ENCODE measurements at places on chromosomes 7 and 10.

DNA sequence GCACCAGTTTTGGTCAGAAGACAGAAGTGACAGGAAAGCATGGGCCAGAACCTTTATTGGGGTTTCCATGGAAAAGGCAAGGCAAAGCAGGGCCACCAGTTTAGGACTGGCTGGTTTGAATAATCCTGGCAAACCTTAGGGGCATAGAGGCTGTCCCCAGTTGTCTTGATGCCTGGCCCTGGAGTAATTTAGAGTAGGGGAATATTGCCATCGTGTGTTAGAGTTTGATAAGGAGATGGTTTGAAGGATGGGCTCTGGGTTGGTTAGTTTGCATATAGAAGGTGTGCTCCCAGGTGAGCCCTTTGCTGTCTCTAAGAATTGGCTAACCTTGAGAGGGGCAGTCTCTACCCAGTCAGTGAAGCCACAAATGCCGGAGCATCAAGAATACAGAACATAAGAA lies 79.6 kb downstream of the ZNF777 start:
- no peak for DNase-seq

DNA sequence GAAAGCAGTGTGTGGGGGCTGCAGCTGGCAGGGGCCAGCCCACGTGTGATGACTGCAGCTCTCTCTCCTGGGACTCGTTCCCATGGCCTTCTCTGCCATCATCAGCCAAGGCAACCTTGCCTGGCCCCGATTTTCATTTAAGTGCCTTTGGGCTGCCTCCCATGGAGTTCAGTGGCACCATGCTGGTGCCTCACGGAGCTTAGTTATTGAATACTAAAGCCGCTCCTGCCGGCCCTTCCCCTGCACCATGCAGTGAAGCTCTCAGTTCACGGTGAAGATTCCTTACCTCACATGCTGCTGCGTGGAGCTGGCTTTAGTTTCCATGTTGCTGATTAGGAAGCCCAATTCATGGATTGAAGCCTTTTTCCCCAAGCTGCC lies 141.5 kb upstream of the EEPD1 start:
- peak; percentile 13 for DNase-seq

DNA sequence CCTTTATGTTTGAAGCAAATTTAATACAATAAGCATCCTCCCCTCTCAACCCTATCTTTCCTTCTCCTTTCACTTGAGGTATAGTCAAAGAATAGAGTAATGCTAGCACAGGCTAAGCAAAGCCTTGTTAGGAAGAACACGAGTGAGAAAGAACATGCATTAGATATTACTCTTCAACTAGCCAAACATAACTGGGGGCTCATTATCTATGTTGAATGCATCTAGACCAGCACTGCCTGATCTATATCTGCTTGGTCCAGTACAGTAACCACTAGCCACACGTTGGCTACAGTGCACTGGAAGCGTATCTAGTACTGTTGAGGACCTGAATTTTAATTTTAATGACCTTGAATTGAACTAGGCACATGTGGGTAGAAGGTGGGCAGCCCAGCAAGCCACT lies 21.0 kb downstream of the SFMBT2 start:
- DNase-seq, result no peak

DNA sequence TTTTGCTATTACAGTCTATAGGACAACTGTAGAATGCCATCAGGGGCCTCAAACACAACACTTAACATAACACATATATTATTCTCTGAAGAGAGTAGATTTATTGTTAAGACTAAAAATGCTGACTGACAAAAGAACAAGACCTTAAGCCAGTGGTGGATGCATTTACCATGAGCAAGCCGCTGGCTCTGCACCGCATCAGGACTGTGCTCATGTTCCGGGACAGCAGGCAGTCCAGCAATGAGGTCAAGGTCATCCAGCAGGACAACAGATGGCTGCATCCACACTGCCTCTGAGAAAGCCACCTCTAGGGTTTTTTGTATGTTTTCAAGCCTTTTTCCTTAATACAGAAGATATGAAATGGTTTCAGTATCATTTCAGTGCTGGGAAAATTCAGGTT lies 23.8 kb downstream of the PEX1 start:
- DNase-seq, result no peak

- DNase-seq, result no peak
Measured at GRCh38 chr7:129225931-129226572, 1.2 kb downstream of the AHCYL2 start.

GRCh38 chr10:127755753-127756152 lies 18.8 kb downstream of the FOXI2 start:
- DNase-seq, result peak; percentile 12

DNA sequence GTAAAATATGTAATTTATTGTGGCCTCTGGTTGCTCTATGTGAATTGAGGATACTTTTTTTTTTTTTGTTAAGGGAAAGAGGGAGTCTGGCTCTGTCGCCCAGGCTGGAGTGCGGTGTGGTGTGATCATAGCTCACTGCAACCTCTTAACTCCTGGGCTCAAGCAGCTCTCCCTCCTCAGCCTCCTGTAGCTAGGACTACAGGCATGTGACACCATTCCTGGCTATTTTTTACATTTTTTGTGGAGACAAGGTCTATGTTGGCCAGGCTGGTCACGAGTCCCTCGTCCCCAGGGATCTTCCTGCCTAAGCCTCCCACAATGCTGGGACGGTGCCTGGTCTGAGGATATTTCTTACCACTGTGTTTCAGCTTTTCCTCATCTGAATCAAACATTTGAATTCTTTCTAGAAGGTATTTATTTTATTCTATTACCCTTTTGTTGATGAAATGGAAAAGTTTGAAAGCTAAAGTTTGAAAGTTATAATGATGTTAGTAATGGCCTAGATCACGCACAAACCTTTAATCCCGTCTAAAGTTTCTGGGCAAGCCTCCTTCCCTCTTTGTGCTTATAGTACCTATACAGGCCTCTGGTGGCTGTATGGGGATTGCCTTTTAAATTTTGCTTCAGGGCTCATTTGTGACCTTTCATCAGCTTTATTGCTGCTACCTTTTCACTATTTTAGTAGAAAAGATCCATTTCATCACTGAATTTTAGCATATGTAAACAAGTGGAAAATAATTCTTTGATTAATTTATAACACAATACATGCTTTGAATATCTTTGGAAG lies 2.0 kb downstream of the IFRD1 start:
- DNase-seq, result no peak

GRCh38 chr7:134856091-134856490 lies 76.7 kb downstream of the CALD1 start:
- no peak for DNase-seq

DNA sequence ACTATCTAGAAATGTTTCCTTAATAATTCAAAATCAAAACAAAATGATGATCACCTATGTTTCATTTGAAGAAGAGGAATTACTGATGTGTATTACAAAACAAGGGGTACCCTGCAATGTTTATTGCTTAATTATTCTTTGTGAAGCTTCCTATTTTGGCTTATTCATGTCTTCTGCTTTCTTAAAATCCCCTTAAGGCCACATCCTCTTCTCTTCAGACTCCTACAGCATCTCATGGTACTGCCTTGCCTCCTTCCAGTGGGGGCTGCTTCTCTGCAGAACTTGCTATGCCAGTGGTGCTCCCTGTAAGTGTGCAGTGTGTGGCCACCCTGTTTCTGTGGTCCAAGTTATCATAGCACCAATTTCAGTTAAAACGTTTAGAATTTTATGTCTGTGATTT lies 35.0 kb downstream of the CCDC146 start:
- DNase-seq, result no peak

DNA sequence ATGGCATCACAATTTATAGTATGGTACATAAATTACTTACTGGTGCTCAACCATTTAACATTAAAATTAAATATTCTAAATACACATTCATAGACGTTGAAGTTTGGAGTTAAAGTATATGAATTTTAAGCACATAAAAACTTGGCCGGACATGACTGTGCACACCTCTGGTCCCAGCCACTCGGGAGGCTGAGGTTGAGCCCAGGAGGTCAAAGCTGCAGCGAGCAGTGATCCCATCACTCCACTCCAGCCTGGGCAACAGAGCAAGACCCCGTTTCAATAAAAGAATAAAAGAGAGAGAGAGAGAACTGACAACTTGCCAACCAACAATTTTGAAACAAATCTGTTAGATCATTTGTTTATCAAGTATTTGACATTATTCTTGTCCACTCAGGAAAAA lies 943.3 kb upstream of the KCND2 start:
- DNase-seq, result no peak

DNA sequence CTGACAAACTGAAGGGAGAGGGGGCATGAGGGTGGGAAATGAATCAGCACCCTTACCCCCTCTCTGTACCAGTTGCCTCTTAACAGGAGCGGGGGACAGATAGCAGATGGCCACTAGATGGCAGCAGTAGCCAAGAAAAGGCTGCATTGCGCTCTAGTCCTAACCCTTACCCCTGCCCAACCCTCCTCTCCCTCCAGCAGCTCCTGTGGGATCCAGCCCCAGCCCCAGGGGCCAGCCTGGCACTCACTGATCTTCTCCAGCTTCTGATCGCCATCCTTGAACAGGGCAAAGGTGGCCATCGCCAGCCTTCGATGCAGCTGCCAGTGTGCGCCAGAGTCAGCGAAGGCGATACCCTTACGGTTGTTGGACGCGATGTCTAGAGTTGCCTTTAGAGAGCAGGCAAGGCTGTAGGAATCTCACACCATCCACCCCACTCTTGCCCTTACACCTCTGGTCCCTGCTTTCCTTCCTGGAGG lies 2.2 kb downstream of the CYP17A1 start:
- peak; percentile 66 for DNase-seq

DNA sequence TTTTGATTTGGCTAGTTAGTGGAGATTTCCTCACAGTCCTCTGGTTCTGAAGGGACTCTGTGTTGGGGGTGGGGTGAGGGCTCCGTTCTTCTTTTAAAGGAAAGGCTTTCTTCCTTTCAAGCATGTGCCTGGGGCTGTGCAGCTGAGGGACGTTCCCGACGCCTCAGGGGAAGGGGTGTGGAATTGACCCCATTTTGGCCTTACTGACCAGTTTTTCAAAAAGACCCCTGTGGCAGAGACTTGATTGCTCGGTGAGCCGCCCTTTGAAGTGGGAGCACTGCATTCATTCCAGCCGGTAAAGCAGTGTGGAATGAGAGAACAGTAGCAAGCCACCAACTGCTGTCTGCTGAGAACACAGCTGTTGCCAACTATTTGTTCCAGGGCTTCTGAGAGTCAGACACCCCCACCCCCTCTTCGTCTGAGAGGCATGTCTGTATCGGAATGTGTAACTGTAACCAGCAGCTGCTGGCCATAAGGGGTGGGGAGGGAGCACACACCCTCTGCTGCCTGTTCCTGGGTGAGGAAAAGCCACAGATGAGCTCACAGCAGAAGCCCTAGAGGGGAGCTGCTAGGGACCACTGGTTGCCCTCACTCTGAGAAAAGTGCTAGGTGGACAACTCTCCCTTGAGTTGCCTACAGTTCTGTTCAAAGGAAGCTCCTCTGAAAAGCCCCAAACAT lies 33.2 kb downstream of the WBP1L start:
- DNase-seq, result no peak

GRCh38 chr10:34116220-34116641 lies 698.9 kb downstream of the PARD3 start:
- no peak for DNase-seq

DNA sequence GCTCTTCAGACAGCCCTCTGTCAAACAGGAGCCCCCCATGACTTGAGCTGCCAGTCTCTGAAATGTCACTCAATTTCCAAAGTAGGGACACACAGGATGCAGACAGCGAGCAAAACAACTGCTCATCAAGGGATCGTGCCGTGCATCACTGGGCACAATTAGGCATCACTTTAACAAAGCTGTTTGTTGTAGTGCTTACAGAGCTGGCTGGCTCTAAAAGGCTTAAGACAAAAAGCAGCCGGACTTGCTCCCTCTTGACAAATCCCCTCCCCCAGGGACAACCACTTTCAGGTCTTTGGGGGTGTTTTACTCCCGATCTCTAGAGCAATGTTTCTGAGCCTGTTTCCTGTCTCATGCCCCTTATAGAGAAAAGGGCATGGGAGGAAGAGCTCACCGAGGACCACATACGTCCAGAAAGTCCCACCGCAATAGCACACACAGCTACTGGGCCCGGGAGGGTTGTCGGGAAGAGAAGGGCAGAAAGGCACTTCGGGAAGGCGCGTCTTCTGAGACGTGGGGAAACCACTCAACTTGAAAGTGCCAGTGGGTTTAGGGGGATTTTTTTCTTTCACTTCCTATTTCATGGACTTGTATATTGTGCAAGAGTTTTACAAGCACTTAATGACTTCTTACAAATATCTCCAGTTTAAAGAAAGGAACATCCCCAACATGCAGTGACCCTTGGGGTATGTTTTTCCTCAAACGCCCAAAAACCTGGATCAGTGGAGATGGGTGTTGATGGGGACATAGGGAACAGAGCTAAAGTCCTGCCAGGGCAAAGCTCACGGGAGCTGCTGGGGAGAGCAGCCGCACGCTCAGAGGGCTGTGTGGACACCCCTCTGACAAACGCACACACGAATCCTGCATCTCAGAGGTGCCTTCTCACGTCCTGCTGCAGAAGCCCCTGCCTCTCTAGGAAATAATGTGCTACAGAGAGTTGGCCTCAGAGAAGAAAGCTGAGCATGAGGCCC lies 27.1 kb downstream of the LRRC20 start:
- DNase-seq, result no peak

DNA sequence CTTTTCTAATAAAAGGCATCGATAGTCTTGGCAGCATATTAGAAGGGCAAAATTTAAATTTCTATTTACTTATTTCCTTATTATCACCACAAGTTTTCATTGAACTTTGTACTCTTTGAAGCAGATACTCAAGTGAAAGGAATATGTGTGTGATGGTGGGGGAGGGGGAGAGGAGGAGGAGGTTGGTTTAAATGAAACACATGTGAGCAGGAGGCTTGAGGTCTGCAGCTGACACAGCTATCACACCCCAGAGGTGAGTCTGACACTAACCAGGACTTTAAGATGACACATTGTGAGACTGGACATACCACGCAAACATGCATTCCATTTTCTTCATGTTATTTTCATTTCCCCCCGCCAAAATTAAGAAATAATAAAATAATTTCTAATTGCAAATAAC lies 63.3 kb downstream of the CTTNBP2 start:
- no peak for DNase-seq

GRCh38 chr7:46191776-46192175 lies 270.7 kb upstream of the IGFBP3 start:
- no peak for DNase-seq

- DNase-seq, result no peak
Measured at GRCh38 chr10:27884185-27884641, 114.7 kb downstream of the ODAD2 start.

DNA sequence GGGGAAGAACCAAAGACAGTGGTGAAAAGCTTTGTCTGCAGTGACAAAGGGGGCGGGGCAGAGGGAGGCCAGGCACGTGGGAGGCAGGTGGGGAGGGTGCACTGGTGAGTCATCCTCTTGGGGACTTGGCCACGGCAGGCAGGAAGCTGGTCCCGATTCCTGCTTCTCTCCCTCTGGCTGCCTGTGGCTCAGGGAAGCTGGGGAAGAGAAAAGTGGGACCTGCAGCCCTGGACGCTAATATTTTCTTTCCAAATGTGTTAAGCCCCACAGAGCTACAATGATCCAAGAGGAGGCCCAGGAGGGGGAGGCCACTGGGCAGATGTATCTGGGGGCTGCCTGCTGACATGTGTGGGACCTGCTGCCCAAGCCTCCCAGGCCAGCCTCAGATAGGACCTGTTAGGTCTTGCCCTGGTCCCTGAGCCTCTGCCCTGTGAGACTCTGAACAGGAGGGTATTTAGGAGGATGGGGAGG lies 231.8 kb downstream of the KCNMA1 start:
- DNase-seq, result peak; percentile 90

- peak; percentile 47 for DNase-seq
Measured at GRCh38 chr7:87318741-87319140, 26.7 kb upstream of the CROT start.

- DNase-seq, result no peak
Measured at GRCh38 chr7:104127204-104127603, 80.6 kb downstream of the ORC5 start.

All from NCI-H345 (cell line).